ENCODE measurements at places on chromosomes 16 and 17.

DNA sequence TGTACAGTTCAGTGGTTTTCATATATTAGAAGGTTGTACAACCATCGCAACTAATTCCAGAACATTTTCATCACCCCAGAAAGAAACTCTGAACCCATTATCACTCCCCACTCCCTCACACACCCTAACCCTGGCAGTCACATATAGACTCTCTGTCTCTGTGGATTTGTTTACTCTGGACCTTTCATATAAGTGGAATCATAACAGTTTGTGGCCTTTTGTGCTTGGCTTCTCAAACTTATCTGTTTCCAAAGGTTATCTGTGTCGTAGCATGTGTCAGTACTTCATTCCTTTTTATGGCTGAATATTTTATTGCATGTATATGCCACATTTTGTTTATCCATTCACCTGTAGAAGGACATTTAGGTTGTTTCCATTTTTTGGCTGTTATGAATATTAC, 12.4 kb downstream of the TENT4B start:
- peaks cover 15% of the 10 kb centered on the region for H3K36me3 ChIP-seq
- H3K27me3 ChIP-seq, result no peaks in the 10 kb centered on the region
- H3K4me3 ChIP-seq, result no peak overlapping the region

GRCh38 chr17:44149750-44150329, 8.1 kb downstream of the HROB start:
- DNase-seq, result no peak
- no peak overlapping the region for H3K4me3 ChIP-seq
- H3K36me3 ChIP-seq, result peaks cover 32% of the 10 kb centered on the region
- H3K27ac ChIP-seq, result peak overlapping the region; percentile 21
- peaks cover 16% of the 10 kb centered on the region for H3K4me1 ChIP-seq
- H3K27me3 ChIP-seq, result no peaks in the 10 kb centered on the region

GRCh38 chr16:85062845-85063244, 35.2 kb downstream of the KIAA0513 start:
- no peak overlapping the region for H3K4me3 ChIP-seq
- H3K27ac ChIP-seq, result no peak overlapping the region
- H3K4me1 ChIP-seq, result peaks cover 2% of the 10 kb centered on the region
- H3K27me3 ChIP-seq, result no peaks in the 10 kb centered on the region
- DNase-seq, result no peak

DNA sequence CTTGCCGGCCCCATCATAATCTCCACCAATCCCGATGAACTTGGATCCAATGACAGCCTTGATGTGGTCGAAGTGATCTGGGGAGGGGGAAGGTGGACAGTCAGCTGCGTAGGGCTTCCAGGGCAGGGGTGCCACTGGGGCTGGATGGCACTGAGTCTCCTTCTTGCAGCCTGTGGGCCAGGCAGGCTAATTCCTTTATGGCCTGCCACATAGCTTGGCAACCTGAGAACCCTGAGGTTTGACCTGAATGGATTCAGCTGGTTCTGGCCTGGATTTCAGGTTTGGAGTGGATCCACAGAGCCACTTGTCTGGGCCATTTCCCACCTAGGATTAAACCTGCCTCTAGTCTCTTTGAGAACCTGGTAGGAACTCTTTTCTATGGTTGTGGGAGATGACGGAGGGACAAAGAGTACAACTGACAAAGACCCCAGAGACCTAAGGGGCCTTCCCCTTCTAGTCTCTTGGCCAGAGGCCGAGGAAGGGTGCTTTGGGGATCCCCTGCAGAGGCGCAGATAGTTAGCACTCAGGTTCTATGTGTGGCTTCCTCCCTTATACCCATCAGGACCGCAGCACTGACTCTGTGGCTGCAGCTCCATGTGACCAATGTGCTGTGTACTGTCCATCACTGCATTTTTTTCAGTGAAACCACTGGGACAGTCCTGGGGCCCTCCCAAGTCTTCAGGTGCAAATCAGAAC, 9.2 kb upstream of the DPEP3 start:
- no peaks in the 10 kb centered on the region for H3K36me3 ChIP-seq
- no peak overlapping the region for H3K4me3 ChIP-seq
- peaks cover 25% of the 10 kb centered on the region for H3K4me1 ChIP-seq
- no peak for DNase-seq

DNA sequence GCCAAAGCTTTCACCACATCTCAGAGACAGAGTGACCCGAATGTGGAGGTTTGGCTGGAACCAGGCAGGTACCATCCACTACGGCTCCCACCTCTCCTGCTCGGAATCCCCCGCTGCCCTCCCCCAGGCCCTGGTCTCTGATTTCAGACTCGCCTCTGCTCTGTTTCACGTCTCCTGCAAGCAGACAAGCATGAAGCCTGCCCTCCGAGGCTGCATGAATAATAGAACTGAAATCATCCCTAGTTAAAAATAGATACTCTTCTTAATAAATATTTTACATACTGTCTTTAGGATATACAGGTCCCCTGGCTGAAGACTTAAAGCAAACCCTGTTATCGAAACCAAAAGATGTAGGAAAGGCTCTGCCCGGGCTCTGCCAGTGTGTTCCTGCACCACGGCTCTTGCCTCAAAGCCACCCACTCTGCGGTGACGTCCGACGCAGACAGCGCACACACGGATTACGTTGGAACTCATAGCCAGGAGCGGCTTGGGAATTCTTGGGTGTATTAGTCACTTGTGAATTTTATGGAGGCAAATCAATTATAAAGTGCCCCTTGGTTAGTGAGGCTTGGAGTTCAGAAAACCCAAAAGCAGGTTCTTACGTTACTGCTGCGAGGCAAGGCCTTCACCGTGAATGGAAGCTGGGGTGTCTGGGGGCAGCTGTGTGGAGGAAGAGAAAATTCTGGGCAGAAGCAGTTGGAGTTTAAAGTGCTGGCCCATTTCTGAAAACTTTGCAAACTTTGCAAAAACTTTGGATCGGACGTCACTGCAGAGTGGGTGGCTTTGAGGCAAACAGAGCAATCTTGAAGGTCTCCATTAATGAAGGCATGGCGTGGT, 25.6 kb upstream of the NPTX1 start:
- peaks cover 10% of the 10 kb centered on the region for H3K4me1 ChIP-seq
- no peak overlapping the region for H3K4me3 ChIP-seq
- no peaks in the 10 kb centered on the region for H3K36me3 ChIP-seq
- no peak for DNase-seq
- peaks cover 81% of the 10 kb centered on the region for H3K27me3 ChIP-seq

DNA sequence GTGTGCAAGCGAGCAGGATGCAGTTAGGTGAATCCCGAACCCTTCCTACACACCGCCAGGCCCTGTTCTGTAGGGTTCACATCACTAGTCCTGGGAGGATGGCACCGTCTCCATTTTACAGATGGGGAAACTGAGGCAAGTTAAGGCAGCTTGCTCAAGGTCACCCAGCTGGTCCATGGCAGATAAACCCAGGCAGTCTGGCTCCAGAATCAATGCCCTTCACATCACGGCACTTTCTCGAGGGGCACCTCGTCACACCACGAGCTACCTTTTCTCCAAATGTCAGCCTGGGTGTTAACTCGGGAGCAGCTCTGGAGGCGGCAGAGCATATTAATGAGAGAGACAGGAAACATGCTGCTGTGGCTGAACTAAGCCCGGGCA, 9.5 kb downstream of the NOB1 start:
- H3K27me3 ChIP-seq, result no peaks in the 10 kb centered on the region
- peaks cover 2% of the 10 kb centered on the region for H3K4me1 ChIP-seq
- peaks cover 67% of the 10 kb centered on the region for H3K36me3 ChIP-seq
- peak overlapping the region; percentile 33 for H3K27ac ChIP-seq
- DNase-seq, result no peak
- H3K4me3 ChIP-seq, result no peak overlapping the region

- DNase-seq, result no peak
- H3K27ac ChIP-seq, result no peak overlapping the region
- peaks cover 5% of the 10 kb centered on the region for H3K36me3 ChIP-seq
- no peak overlapping the region for H3K4me3 ChIP-seq
Observed at GRCh38 chr17:28133562-28133970, 91.1 kb downstream of the NLK start.

- H3K4me1 ChIP-seq, result no peaks in the 10 kb centered on the region
- no peak for DNase-seq
- H3K27ac ChIP-seq, result no peak overlapping the region
- no peaks in the 10 kb centered on the region for H3K36me3 ChIP-seq
- no peak overlapping the region for H3K4me3 ChIP-seq
Observed at GRCh38 chr16:35352431-35352830, 1893.0 kb downstream of the TP53TG3F start.

DNA sequence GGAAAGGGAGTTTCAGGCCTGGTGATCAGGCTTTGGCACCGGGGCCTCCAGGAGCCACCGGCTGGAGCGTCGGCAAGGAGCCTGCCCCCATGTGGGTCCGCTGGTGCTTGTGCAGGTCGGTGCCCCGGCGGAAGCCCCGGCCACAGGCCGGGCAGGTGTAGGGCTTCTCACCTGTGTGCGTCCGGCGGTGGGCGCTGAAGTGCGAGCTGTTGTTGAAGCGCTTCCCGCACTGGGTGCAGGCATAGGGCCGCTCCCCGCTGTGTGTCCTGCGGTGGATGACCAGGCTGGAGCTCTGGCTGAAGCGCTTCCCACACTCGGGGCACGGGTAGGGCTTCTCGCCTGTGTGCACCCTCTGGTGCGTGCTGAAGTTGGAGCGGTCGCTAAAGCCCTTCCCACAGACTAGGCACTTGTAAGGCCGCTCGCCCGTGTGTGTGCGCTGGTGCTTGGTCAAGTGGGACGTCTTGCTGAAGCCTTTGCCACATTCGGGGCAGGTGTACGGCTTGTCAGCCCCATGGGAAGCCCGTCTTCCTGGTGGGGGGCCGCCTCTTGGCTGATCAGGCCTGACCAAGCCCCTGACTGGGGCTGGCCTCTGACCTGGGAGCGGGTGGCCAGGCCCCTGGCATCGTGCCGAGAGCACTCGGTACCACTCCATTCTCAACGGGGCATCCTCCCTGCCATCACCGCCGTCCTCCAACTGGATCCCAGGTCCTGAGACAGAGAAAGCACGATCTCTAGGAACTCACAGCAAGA, 14.4 kb downstream of the ZNF500 start:
- H3K36me3 ChIP-seq, result peaks cover 23% of the 10 kb centered on the region
- H3K4me1 ChIP-seq, result peaks cover 12% of the 10 kb centered on the region
- H3K4me3 ChIP-seq, result no peak overlapping the region
- H3K27ac ChIP-seq, result no peak overlapping the region
- H3K27me3 ChIP-seq, result no peaks in the 10 kb centered on the region

- no peaks in the 10 kb centered on the region for H3K36me3 ChIP-seq
- no peak overlapping the region for H3K27ac ChIP-seq
- no peak overlapping the region for H3K4me3 ChIP-seq
- peaks cover 8% of the 10 kb centered on the region for H3K27me3 ChIP-seq
Observed at GRCh38 chr16:26987597-26988010, 79.1 kb upstream of the C16orf82 start.

- peaks cover 23% of the 10 kb centered on the region for H3K27me3 ChIP-seq
- H3K4me3 ChIP-seq, result no peak overlapping the region
- no peak for DNase-seq
- peaks cover 26% of the 10 kb centered on the region for H3K4me1 ChIP-seq
- no peaks in the 10 kb centered on the region for H3K36me3 ChIP-seq
Observed at GRCh38 chr16:89821438-89822187, 5.2 kb upstream of the FANCA start.

DNA sequence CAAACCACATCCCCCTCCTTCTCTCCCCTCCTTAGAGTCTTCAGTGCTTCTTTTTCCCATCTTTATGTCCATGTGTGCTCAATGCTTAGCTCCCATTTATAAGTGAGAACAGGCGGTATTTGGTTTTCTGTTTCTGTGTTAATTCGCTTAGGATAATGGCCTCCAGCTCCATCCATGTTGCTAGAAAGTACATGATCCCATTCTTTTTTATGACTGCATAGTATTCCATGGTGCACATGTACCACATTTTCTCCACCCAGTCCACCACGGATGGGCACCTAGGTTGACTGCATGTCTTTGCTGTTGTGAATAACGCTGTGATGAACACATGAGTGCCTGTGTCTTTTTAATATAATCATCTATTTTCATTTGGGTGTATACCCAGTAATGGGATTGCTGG, 44.3 kb downstream of the SLC39A11 start:
- peaks cover 4% of the 10 kb centered on the region for H3K36me3 ChIP-seq
- H3K4me3 ChIP-seq, result no peak overlapping the region
- no peaks in the 10 kb centered on the region for H3K27me3 ChIP-seq
- DNase-seq, result no peak
- H3K4me1 ChIP-seq, result peaks cover 9% of the 10 kb centered on the region

DNA sequence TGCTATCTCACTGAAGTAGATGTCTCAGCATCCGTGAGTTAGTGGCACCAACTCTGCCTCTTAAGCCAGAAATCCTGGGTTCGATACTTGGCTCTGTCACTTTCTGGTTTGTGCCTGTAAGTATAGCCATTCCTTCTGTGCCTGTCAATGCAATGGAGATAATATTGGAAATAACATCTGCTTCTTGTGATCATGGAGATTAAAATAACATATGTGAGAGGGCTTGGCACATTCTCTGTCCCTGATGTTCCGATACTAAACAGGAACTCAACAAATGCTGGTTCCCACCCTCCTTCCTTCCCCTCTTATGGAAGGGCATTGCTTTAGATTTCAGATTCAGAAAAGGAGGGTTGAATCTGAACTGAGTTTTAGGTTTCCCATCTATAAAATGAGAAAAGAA, 39.8 kb downstream of the TBX4 start:
- H3K4me3 ChIP-seq, result no peak overlapping the region
- DNase-seq, result no peak
- H3K36me3 ChIP-seq, result no peaks in the 10 kb centered on the region
- H3K4me1 ChIP-seq, result no peaks in the 10 kb centered on the region
- peaks cover 31% of the 10 kb centered on the region for H3K27me3 ChIP-seq
- H3K27ac ChIP-seq, result no peak overlapping the region

DNA sequence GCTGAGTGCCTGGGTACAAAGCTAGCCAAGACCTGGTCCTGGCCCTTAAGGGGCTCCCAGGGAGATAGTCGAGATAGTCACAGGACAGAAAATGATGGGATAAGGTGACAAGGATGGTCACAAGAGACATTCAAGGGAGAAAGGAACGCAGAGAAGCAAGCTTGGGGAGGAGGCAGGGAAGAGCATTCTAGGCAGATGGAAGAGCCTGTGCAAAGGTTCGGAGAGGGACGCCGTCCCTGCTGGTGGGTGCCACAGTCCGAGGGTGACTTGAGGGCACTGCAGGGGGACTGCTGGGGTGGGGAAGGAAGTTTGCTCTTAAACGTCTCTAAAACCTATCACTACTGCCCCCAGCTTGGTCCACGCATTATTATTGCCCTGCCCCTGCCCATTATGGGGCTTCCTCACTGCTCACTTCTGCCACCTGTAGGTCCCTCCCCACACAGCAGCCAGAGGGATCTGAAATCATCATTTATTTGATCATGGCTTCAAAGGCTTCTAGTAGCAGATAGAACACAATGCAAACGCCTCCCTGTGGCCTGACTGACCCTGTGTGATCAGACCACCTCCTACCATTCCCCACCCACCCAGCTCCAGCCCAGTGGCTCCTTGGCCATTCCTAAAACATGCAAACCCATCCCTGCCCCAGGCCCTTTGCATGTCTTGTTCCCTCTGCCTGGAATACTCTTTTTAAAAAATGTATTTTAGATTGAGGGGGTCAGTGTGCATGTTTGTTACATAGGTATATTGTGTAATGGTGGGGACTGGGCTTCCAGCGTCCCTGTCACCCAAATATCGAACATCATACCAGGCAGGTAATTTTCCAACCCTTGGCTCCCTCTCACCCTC, 60.3 kb downstream of the RMI2 start:
- peak; percentile 78 for DNase-seq
- peaks cover 4% of the 10 kb centered on the region for H3K4me1 ChIP-seq
- H3K27me3 ChIP-seq, result peaks cover 28% of the 10 kb centered on the region
- H3K27ac ChIP-seq, result no peak overlapping the region
- H3K36me3 ChIP-seq, result no peaks in the 10 kb centered on the region
- H3K4me3 ChIP-seq, result no peak overlapping the region
